MG63 (cell line): ENCODE measurements at places on chromosomes 5 and 9. TPM values are rescaled to one million over a fixed set of nuclear protein-coding genes. Genes with fewer than 3 reads are reported as not detected.
A peak's percentile ranks its signal among the peaks of the same experiment; 100 is the strongest.

FREM1 gene
- total RNA-seq, result 0.37 and 0.43 TPM in 2 replicates

GPSM1 gene
- total RNA-seq, result 31.4 and 46.3 TPM in 2 replicates

HRH2 gene
- not detected in 2 replicates for total RNA-seq

ANKRD31 gene
- not detected in 2 replicates for total RNA-seq

THBS4 gene
- 0.10 and 0.89 TPM in 2 replicates for total RNA-seq

RANBP17 gene
- 5.5 and 10.1 TPM in 2 replicates for total RNA-seq

NFIB gene
- total RNA-seq, result 47.3 and 62.1 TPM in 2 replicates

F2R gene
- 12.5 and 13.4 TPM in 2 replicates for total RNA-seq

- DNase-seq, result no peak
Observed at GRCh38 chr9:112475318-112475717, 11.3 kb upstream of the KIAA1958 start.

- no peak for DNase-seq
Observed at GRCh38 chr5:97097326-97098230, 44.8 kb downstream of the LIX1 start.

GRCh38 chr5:151647320-151647861 is 39.3 kb downstream of the SPARC start:
- DNase-seq, result no peak

GRCh38 chr5:173457482-173457881 is 129.3 kb upstream of the STC2 start:
- DNase-seq, result no peak

- DNase-seq, result no peak
Observed at GRCh38 chr5:90562341-90562740, 3.7 kb downstream of the ADGRV1 start.

- no peak for DNase-seq
Observed at GRCh38 chr5:56094579-56095361, 100.0 kb upstream of the IL6ST start.

GRCh38 chr5:138032028-138032571 is 779 bp downstream of the FAM13B start:
- peak; percentile 81 for DNase-seq

DNA sequence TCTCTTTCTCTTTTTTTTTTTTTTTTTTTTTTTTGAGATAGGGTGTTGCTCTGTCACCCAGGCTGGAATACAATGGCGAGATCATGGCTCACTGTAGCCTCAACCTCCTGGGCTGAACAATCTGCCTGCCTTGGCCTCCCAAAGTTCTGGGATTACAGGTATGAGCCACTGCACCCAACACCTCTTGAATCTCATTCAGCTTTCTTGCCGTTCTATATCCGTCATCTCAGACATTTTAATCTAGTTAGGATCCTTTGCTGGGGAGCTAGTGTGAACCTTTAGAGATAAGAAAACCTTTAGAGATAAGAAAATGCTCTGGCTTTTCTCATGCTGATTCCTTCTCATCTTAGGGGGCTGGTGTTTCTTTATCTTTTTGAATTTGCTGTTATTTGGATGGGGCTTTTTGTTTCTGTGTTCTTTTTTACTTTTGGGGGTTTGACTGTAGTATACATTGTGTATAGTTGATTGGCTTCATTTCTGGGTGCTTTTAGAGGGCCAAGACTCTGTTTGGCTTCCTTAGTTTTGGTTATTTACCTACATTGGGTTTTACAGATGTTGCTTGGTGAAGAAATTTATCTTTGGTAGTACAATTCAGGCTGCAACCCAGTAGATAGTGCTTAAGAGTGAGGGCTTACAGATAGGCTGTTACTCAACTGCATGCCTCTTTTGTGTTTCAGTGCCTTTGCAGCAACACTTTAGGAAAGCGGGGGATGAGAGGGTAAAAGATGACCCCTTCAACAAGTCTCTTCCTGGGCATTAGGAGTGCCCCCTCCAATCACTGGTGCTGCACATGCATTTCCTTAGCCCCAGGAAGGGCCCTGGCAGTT is 41.9 kb upstream of the SLC36A1 start:
- DNase-seq, result no peak

GRCh38 chr5:6788956-6789649 is 75.9 kb downstream of the TENT4A start:
- DNase-seq, result no peak

DNA sequence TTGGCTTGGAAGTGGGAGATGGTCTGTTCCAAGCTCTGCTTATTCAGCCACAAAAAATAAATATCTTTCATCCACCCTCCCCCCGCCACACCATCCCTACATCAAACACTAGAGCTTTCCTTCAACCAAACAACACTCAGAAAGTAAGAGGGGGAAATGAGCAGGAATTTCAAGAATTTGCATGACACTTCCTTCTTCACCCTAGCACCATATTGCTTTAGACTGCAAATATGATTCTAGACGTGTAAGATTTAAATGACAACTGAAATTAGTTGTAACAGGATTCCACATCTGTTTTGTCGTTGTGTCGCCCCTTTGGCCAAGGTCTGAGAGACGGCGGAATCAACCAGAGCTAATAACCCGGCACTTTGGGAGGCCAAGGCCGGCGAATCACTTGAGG is 88.5 kb downstream of the NDFIP1 start:
- DNase-seq, result no peak

DNA sequence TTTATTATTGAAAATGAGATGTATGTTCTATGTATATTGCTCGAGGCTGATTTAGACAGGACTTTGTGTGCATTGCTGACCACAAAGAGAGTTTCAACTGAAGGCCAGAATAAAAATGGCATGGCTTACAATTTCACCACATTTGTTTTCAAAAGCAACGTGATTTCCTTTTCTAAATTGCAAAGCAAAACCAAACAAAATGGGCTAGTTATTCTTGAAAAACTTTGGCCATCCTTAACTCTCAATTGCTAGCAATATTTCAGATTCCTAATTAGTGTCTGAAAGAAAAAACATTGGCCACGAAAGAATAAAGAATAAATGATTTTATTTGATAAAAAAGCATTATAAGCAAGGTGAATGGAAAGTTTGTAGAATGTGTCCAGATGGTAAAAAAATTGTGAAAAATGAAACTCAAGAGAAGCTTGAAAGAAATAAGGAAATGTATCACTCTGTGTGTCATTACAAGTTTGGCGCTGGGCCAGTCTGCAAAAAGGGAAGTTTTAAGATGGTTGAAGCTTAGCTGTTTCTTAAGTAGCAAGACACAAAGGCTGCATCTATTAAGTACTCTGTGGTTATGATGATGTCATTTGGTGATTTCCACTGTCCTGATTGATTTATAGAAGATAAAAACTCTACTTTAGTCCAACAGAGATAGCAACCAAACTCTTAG is 89.2 kb upstream of the PRLR start:
- DNase-seq, result peak; percentile 72

DNA sequence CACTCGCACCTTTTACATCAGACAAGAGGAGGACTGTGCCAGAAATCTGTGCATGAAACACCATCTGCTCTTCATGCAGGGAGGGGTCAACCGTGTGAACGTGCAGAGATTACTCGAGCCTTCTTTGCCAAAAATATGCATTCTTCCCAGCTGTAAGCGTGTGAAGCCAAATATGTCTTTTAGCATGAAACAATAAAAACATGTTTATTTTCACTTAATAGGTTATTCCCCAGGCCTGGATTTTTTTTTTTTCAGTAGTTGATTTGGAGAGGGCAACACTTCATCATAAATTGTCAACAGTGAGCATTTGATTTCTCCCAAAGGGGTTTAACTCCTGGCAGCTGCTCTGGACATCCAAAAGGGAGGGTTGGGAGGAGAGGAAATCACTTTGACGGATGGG is 23.8 kb downstream of the PLAC8L1 start:
- DNase-seq, result no peak

GRCh38 chr5:88555674-88556073 is 287.0 kb upstream of the TMEM161B start:
- DNase-seq, result peak; percentile 18

DNA sequence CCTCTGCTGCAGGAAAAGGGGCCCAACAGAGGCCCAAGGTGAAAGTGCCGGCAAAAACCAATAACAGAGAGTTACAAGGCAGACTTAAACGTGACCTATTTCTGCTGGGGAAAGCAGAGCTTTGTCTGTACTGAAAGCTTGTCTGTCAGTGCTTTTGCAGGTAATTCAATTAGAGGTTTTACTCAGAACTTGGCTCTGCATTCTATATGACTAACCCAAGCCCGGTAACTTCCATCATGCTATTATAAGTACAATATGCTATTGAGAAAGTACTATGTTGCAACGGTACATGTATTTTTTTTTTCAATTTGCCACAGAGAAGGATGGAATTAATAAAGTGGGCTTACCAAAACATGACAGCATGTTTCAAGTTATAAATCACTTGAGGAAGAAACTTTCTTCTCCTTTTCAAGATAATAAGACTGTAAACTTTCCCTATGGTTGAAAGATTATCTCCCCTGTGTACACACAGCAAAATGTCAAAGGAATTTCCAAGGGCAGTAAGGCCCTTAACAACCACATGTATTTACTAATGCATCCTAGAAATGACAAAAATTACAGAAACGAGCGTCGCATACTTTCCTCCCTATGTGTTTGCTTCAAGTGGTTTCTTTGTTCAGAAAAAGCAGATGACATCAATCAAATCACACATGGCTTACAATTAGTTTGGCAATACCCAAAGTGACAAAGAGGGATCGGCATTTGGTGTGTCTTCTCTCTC is 282.4 kb downstream of the EFNA5 start:
- peak; percentile 14 for DNase-seq

DNA sequence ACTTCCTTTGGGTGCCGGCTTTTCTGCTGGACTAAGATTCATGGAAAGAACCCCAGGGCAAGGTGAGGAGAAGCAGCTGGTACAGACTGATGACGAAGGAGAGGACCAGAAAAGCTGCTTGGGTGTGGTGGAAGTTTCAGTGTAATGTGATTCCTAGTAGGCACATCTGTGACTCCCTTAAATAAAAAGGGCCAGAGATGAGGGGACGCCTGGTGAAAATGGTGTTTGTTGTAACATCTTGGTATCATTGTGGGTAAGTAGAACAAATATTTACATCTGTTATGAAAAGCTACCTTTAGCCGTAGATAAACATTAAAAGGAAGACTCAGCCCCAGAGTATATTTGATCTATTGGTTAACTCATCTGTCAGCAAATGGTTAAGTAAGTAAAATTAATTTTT is 33.8 kb downstream of the OTULINL start:
- no peak for DNase-seq

DNA sequence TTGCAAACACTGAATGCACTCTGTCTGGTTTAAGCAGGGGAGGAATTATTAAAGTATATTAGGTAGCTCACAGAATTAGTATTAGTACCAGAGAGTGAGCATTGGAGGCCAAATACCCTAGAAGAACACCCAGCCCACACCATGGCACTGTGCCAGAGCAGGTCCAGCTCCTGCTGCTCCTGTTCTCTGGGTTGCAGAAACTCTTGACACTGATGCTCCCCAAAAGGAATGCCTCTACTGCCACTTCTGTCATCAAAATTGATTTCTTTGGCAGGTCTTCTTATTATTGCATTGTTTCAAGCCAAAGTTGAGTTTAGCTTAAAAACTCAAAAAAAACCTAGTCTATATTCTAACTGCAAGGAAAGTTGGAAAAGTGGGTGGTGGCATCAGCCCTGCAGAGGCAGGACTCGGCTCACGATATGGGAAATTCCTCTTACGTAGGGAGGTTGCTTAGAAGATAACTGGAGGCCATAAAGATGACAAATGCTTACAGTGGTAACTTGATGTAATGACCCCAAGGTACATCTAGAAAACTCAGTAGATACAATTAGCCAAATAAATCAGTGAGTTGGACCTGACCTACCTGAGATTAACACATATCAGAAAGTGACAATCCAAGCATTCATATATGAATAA is 123.4 kb downstream of the CD180 start:
- DNase-seq, result no peak

DNA sequence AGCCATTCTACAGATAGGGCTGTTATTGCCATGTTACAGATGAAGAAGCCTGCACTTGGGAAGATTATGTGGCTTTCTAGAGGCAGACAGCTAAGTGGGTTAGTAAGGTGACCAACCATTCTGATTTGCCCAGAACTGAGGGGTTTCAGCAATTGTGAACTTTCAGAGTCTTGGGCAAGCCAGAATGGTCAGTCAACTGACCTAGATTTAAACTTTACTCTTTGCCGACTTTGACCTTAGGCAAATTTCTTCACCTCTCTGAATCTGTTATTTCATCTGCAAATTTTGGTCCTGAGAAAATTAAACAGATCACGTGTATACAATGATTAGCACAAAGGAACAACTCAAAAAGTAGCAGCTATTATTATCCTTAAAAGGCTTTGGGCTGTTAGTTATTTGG is 20.4 kb upstream of the TNFSF8 start:
- DNase-seq, result no peak

DNA sequence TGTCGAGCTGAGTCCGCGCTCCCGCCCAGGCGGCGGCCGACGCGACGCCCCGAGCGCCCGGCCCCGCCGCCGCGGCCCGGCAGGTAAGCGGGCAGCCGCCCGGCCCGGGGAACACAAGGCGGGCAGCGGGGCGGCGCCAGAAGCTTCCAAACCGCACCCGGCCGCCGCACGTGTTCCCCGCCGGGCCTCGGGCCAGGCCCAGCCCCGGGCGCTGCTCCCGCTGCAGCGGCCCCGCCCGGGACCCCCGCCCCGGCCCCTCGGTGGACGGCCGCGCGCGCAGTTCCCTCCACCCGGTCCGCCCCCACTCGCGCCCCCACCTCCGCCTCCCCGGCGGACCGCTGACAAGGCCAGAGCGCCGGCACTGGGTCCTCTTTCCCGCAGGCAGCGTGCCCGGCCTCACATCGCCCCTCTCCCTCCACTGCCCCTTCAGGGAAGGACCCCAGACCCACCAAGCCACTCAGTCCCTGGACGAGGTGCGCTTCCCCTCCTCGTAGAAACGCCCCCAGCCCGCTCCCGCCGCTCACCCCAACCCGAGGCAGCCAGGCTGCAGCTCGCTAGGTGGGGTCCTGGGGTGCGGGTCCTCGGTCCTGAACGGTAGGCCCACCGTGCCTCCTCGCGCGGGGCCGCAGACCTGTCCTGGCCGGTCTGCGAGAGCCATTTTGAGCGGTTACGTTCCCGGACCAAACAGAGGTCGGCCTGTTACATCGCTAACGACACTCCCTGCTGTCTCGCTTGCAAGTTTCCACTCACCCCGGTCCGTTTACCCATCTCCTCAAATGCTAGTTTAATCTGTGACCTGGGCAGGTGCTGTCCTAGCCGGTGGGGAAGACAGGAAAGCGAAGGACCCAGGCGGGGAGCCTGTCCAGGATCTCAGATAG is 475 bp downstream of the WDR5 start:
- peak; percentile 17 for DNase-seq

DNA sequence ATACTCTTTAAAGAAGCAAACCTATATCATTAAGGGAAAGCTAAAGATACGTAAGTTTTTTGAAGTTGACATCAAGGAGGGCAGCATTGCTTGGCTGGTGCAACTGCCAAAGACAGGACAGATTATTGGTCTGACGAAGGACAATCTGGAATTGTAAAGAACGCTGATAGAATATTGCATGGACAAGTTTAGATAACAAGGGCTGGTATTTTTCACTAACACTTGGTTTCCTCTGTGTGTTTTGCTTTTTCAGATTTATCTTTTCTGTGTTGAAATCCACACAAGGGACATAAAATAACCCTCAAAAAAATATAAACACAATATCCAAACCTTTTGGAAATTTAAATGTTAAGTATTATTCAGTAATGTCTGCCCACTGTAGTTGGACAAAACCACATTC is 39.7 kb downstream of the SLC1A3 start:
- no peak for DNase-seq
